ENCODE measurements at places on chromosomes 4 and X.
A peak's percentile ranks its signal among the peaks of the same experiment; 100 is the strongest.

GRCh38 chrX:130575831-130576389, 174.1 kb downstream of the RBMX2 start:
- peak; percentile 64 for DNase-seq

- no peak for DNase-seq
Observed at GRCh38 chr4:129230846-129231245, 134.9 kb downstream of the C4orf33 start.

DNA sequence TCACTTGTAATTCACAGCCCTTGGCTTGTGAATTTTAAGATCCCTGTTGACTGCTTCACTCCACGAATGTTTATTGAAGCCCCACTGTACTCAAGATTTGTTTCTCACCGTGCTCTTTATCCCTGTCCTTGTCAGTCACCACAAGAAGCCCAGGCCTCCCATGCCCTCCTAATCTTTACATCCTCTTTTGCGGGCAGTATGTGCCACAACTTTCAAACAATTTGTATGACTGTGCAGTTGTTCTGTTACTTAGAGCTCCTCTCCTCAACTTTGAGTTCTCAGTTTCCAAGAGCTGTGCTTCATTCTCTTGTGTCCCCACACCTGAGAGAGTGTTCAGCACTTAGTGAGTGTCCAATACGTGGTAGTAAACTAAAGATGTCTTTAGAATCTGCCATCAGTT, 467.7 kb downstream of the NKX6-1 start:
- no peak for DNase-seq

DNA sequence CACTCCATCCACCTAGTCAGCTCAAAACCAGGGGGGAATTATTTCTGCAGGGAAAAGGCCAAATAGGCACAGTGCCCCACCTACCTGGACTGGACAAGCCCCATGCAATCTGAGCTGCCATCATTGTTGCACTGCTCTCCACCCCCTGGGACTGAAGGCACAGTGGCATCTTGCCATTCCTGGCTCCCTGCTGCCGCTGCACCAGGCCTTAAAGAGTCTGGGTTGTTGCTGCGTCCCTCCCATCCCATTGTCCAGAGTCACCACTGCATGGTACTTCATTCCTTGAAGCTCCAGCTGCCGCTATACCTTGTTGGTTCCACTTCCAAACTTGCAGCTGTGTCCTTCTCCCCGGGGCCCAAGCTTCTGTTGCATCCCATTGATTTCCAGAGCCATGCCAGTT, 629.7 kb downstream of the STIM2 start:
- no peak for DNase-seq

- DNase-seq, result peak; percentile 1
Observed at GRCh38 chrX:129158505-129158904, 364.8 kb downstream of the SMARCA1 start.

- no peak for DNase-seq
Observed at GRCh38 chr4:519885-520682, 21.1 kb downstream of the PIGG start.

GRCh38 chrX:122363112-122363795, 820.8 kb upstream of the GRIA3 start:
- no peak for DNase-seq

DNA sequence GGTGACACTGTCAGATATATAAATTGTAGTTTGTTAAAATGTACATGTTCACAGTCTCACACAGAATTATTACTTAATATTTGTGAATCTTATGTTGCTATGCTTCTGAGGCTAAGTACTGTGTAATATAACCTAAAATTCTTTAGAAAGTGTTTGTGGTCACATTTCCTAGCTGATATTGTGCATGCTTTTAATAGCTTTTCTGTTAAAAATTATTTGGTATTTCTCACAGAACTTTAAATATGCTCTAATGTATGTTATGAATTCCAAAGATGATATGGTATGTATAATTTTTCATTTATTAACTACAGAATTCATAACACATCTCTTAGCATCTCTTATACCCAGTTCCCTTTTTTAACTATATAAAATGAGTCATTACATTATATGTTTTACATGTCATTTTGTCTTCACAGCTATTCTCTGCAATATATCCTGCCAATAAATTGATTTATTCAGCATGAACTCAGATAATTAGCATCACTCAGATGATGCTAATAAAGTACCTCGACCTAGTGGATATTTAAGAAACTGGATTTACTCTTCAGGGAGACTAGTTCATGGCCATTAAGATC, 9.3 kb downstream of the PTPN13 start:
- no peak for DNase-seq

DNA sequence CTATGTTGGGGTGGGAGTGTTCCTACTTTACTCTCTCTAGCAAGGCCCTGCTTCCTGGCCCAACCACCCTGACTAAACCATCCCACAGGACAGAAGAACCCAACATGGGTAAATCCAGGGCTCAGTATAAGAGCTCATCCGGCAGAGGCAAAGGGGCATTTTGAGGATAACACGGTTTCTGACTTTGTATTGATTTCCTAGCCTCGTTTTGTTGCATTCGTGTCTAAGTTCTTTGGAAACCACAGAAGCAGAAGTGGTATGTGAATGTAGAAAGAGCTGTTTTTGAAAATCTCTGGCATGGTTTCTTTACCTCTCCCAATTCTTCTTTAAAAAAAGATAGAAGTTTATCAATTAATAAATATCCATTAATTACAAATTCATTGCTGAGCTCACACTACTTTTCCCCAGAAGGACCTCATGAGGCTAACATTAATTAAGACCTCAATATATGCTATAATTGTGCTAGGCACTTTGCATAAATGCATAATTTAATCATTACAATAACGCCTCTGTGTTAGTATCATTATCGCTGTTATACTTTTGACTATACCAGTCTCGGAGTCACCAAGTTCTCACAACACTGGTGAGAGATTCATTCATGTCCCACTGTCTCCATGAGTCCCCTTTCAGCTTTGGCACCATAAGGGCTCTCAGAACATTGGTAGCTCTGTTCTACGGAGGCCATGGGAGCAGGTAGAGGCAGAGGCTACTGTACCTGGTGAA, 5.8 kb upstream of the CLNK start:
- no peak for DNase-seq

- DNase-seq, result no peak
Observed at GRCh38 chrX:121546317-121546716, 498.9 kb downstream of the GLUD2 start.

DNA sequence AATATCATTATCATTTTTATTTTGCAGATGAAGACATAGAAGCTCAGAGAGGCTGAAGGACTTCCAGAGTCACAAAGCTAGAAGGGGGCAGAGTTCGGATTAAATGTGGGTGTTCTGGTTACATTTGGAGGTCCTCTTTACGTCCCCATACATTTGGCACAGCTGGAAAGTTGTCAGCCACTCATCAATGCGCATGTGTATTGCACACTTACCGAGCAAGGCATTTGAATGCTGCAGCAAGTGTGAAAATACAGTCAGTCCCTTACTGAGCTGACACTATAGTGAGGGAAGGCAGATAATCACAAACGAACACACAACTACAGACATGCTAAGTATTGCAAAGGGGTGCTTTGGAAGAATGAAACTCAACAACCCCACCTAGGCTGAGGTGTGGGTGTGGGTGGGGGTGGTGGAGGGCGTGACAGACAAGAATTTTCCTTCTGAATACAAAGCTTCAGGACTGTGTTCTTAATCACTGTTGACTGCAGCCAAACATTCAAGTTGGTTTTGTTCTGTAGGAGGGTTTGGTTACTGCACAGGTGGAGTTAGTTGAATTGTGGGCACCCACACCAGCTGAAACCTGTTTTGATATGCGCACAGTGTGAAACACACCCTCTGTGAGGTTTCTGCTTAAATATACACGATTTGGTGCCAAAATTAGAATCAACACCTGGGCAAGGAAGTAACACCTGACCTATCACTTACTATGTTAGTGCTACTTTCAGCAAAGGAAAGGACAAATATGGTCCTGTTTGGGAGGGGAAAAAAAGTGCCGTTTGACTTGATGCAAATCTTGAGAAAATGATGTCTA, 72.4 kb downstream of the COQ2 start:
- DNase-seq, result no peak

GRCh38 chrX:40105835-40106675, 8.3 kb upstream of the BCOR start:
- peak; percentile 35 for DNase-seq

DNA sequence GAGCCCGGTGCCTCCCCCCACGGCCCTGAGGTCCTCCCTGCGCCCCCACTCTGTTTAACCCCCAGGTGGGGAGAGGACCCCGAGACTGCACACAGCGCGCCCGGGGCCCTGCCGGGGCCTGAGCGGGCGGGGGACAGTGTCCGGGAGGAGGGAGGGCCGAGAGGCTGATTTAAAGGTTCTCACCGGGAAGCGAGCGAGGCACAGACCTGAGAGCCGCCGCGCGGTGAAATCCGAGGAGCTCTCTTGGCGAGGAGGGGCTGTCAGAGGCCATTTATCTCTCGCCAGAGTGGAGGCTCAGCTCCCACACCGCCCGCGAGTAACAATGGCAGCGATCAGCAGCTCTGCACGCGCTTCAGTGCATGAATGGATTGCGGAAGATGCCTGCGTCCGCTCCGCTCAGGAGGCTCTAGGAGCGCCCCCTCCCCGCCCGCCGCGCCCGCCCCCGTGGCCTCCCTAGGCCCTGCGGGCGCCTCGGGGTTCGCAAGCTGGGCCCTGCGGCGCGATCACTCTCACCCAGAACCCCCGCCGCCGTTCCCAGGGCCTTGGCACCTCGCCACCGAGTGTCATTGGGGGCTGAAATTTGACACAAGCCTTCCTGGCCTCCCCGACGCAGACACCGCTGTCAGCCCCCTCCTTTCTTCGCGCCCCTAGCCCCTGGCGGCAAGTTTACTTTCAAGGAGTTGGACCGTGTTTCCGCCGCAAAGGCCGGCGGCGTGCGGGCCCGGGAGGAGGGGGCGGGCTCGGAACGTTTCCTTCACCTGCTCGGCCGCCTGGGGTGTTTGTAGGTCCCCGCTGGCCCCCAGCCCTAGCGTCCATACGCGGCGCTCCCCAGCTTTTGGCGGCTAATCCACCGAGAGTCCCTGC, 48.7 kb upstream of the BCOR start:
- peak; percentile 51 for DNase-seq

DNA sequence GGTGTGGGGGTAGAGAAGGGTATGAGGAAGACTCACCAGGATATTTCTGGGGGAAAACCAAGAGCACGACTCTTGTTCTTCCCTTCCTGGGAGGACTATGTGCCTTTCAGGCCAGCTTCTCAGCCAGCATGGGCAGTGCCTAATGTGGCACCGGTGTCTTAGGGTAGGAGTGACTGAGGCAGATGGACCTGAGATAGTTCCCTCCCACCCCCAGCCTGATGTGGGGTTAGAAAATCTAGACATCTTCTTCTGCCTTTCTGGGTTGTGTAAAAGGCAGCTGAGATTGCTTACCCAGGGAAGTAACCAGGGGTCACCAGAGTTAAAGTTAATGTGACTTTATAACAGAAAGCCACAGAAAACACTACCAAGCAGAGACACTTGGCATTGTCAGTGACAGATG, 127.3 kb downstream of the TMA16 start:
- no peak for DNase-seq

- peak; percentile 3 for DNase-seq
Observed at GRCh38 chr4:156571146-156571545, 400.5 kb downstream of the PDGFC start.

GRCh38 chr4:8013976-8014726, 74.5 kb upstream of the AFAP1 start:
- no peak for DNase-seq

DNA sequence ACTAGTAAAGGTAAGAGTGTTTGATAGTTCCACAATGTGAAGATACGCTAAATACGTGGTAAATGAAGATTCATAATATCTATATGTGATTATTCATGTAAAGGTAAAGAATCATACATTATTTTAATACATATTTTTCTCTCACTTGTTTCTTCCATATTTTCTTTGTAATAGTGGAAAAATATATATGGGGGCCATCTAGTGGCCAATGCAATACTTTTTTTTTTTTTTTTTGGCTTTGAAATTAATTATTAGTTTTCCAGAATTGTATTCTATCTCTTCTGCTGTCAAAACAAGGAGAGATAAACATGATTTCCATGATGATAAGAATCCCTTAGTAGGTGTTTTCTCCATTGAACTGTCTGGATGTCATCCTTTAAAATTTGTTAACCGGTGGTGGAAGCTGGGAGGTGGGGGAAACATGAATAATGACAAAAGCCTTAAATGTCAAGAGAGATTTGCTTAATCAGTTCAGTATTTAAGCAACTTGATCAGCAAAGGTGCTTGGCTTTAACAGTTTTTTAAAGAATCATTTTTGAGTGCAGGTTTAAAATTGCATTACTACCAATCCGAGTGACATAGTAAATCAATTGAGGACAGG, 508.7 kb upstream of the HTR2C start:
- DNase-seq, result peak; percentile 0

DNA sequence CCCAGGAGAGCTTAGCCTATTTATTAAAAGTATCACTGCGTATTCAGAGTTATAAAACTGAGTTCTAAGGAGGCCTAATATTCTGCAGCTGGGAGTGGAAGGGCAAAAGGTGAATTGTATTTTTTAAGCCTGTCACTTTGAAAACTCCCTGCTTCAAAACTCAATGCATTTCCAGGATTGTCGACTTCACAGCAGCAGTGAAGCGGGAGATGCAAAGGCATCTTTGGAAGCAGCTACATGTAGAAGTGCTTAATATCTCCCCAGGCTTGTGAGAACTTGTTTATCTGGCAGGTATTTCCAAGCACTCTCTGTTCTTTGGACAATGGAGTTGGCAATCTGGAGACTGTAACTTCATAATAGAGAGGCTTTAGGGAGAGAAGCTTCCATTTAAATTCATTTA, 717.5 kb upstream of the SLIT2 start:
- DNase-seq, result no peak

DNA sequence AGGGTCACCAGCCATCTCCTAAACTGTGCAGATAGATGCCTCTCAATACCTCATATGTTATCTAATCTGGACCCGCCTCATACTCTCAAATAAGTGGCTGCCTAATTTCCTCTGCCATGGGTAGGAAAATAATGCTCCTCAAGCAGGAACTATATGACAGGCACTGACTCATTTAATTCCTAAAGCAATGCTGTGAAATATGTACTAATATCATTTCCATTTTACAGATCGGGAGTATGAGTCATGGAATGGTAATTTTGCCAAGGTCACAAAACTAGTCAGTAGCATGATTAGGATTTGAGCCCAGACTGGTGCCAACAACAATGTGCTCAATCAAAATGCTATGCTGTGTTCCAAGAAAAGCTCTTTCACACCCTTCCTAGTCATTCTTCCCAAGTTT, 3.0 kb upstream of the NXT2 start:
- no peak for DNase-seq

DNA sequence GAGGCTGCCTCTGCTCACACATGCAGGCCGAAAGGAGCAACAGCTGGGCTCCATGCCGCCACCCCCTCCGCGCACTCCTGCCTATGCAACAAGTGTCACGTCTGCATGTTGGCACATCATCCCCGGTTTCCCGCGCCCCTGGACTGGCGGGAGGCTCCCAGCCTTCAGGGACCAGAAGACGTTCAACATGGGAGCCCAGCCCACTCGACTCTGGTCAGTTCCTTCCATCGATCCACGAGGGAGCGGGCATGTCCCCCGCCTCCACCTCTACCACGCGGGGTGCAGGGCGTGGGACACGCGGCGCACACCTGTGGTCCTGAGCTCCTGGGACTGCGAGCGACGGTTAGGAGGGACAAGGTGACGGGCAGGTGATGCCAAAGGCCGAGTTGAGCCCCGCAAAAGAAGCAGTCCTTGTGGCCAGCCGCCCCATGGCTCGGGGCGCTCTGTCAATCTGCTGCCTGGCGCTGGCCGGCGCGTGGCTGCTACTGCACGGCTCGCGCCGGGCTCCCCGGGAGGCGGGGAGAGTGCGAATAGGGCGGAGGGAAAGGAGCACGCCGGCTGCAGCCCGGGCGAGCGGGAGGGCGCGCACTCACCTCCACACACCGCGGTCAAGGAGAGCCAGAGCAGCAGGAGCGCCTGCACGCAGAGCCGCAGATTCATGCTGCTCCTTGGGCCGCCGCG, 645 bp downstream of the APLN start:
- DNase-seq, result no peak
